Stimulated activated CD4-positive, alpha-beta T cell treated with anti-CD3 and anti-CD28 coated beads, Interleukin-4, amount 100 ng/mL, for 24 hours (primary cell): ENCODE measurements at places on chromosomes 1 and 21.

DNA sequence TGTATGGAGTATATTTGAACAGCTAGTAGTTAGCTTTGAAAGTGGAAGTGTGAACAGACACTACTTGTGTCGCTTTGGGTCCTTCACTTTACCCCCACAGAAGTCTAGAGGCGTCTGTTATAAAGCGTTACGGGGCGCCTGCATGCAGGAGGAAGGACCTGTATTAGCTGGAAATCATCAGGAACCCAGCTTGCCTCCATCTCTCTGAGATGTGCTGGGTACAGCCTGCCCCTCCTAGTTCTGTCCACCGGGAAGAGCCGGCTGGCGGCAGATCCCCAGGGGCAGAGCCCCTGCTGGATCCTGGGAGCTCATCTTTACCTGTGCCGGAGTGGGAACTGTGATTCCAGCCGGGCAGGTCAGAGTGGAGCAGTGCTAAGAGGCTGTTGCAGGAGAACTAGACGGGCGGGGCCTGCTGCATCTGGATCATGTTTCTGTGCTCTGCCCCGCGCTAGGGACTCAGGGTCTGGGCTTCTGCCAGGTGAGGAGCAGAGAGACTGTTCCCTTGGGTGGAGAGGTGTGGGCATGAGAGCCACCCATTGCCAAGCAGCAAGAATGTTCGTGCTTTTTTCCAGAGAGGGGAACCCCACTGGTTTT is 22.3 kb upstream of the SPSB1 start:
- DNase-seq, result no peak

DNA sequence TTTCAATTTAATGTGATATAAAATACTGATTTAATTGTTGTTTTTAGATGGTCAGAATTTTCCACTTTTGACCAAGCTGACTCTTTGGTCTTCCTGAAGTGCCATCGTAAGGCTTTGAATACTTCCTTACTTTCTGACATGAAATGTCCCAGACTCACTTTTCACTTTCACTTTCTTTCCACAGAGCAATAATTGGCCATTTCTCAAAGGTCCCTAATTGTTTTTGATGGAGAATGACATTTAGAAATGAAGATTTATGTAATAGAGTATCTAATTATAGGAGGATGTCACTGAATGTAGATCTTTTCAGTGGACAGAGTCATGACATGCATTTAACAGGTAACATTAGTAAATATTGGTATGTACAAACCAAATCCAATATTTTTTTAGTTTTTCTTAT is 1141.6 kb downstream of the KCNT2 start:
- no peak for DNase-seq

DNA sequence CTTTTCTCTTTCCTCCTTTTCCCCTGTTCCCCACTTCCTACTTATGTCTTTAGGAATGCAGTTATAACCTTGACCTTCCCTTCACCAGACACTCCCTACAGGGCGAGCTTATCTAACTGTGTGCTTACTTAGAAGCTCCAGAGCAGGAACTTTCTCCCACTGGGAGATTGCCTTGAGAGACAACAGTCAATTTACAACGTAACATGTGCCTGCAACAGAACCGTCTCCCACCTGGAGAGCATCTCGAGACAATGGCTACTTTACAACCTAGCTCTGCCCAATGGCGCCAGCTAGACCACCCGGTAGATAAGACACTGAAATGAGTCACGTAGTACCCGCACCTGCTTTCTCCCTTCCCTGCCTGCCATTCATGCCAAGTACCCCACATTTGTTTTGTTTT is 16.7 kb downstream of the HMGN1 start:
- DNase-seq, result no peak

DNA sequence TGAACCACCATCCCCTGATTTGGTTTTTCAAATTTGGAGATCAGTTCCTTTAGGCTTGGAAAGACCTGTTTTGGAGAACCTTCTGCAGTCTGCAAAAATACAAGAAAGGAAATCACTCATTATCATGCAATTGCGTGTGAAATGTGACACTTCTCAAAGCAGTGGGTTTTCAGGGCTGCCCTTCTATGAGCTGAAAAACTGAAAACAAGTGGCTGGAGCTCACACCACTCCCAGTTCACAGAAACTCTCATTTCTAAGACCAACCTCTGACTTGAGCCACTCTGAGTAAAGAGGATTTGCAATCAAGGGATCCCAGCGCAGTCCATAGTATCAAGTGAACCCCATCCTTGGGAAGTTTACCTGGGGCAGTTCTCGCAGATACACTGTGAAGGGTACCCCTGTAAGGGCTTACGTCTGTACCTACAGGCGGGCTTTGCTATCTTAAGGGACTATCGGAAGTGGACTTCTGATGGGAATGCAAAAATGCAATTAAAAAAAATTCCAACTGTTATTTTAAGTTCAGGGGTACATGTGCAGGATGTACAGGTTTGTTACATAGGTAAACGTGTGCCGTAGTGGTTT is 12.8 kb downstream of the SH2D1B start:
- DNase-seq, result no peak

- no peak for DNase-seq
Observed at GRCh38 chr1:109659997-109660690, 4.2 kb downstream of the GSTM4 start.
